ENCODE measurements at places on chromosomes 6 and 20.

DNA sequence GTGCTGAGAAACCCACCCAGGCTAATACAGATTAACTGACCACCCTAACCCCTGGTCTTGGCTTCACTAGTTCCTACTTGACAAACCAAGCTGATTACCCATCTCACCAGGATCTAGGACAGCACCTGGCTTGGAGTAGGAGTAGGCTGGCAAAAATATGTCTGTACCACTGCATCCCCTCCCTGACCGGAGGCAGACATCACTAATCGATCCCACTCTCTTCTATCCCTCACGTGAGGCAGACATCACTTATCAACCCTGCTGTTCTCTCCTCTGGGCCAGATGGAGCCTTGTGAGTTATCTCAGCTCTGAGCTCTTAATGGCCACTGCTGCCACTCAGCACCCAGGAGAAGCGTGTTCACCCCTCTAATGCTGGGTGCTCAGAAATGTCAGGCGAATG, 324.3 kb downstream of the CDH4 start:
- no peak for DNase-seq

GRCh38 chr6:108948181-108948661, 100.0 kb downstream of the ARMC2 start:
- DNase-seq, result peak; percentile 43

GRCh38 chr6:102571236-102571908, 1177.9 kb downstream of the GRIK2 start:
- no peak for DNase-seq

DNA sequence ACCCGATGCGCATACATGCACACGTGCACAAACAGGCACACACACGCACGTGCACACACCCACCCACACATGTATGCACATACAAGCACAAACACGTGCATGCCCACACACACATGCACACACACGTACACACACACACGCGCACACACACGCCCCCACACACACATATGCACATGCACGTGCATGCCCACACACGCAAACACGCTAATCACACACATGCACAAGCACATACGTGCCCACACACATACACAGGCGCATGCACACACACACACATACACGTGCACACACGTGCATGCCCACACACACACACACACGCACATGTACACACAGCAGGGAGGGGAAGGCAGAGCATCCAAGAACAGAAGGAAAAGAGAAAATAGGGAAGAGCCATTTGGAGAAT, 26.8 kb upstream of the CHRNA4 start:
- DNase-seq, result no peak

GRCh38 chr6:43733471-43734293, 36.3 kb upstream of the VEGFA start:
- no peak for DNase-seq

- DNase-seq, result no peak
These were observed 87.0 kb upstream of the DST start for GRCh38 chr6:56729719-56730118.

DNA sequence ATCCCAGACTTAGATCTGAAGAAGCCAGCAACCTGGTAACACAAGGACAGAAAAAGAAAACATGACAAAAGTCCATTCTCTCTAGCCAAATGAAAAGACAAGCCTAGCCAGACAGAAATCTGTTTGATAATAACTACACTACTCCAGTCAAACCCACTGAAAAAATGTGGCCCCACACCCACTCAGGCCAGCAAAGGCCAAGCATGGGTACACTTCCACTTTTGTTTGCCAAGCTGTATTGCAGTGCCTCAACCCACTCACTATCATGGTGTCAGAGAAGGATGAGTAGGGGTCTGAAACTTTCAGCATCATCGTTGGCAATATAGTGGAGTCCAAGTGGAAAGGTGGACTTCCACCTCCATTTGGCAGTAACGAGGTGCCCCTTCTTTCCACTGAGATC, 45.8 kb downstream of the EPM2A start:
- DNase-seq, result no peak

- DNase-seq, result no peak
These were observed 147.3 kb downstream of the TTLL2 start for GRCh38 chr6:167472148-167472547.

DNA sequence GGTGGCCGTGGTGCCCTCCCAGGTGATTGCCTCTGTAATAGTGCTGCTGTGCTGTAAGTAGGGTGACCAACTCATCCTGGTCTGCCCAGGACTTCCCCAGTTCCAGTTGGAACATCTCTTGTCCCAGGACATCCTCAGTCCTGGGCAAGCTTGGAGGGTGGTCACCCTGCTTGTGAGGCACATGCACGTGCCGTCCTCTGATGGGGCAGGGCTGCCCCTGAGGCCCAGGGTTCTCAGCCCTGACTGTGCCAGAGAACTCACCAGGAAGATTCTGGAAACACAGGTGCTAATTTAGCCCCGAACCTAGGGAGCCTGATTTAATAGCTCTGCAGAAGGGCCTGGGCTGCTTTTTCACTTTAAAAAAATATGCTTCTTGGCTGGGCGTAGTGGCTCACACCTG, 120.9 kb upstream of the PHACTR3 start:
- no peak for DNase-seq

GRCh38 chr6:73250016-73250415, 13.0 kb downstream of the KHDC1 start:
- no peak for DNase-seq

- DNase-seq, result no peak
These were observed 17.6 kb upstream of the FUT9 start for GRCh38 chr6:95998133-95998532.

GRCh38 chr6:121694801-121695251, 259.4 kb downstream of the GJA1 start:
- no peak for DNase-seq

DNA sequence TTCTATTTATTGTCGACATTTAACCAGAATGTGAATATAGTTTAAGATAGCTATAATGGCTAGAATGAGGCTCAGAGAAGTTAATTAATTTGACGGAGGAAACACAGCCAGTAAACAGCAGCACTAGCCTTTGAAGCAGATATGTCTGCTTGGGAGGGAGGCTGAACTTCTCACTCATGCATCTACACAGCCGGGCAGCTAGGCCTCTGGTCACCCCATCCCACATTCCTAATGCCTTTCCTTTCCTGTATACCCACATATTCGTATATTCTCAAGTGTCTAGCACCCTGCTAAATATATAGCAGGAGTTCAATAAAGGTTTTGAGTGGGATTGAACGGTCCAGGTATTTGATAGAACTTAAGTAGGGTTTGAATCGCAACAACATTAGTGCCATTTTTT, 230.4 kb upstream of the PDE10A start:
- DNase-seq, result no peak

GRCh38 chr6:97053643-97054411, 129.3 kb downstream of the KLHL32 start:
- no peak for DNase-seq

- no peak for DNase-seq
These were observed 47.4 kb downstream of the TRMT11 start for GRCh38 chr6:126033696-126034095.

GRCh38 chr6:18792866-18793265, 405.7 kb downstream of the RNF144B start:
- DNase-seq, result no peak

GRCh38 chr6:2818593-2818992, 23.1 kb downstream of the SERPINB1 start:
- no peak for DNase-seq

DNA sequence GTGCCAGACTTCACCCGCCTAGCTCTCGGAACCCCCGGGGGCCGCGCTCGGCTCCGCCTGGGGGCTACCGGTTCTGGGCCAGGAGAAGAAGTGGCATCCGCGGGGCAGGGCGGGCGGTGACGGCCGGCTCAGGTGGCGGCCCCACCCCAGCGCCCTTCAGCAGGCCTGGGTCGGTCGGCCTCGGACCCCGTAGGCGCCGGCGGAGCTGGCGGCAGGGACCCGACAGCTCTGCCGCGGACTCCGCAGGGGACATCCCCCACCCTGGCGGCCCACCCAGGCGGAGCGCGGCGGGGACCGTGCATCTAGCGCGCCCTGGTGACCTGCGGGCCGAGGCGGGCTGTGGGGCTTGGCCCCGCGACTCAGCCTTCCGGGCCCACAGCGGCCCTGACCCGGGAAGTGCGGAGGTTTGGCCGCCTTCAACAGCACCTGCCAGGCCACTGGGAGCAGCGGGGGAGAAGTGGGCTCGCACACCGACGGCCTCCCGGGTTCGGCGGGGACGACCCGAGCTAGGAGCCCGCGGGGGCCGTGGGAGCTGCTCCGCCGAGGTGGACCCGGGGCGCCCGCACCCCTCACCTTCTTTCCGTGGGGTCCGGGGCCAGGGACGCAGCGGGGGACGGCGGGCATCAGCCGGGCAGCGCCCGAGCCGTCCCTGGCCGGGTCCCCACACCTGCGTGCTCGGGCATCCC, 87.1 kb downstream of the TMEM242 start:
- no peak for DNase-seq

DNA sequence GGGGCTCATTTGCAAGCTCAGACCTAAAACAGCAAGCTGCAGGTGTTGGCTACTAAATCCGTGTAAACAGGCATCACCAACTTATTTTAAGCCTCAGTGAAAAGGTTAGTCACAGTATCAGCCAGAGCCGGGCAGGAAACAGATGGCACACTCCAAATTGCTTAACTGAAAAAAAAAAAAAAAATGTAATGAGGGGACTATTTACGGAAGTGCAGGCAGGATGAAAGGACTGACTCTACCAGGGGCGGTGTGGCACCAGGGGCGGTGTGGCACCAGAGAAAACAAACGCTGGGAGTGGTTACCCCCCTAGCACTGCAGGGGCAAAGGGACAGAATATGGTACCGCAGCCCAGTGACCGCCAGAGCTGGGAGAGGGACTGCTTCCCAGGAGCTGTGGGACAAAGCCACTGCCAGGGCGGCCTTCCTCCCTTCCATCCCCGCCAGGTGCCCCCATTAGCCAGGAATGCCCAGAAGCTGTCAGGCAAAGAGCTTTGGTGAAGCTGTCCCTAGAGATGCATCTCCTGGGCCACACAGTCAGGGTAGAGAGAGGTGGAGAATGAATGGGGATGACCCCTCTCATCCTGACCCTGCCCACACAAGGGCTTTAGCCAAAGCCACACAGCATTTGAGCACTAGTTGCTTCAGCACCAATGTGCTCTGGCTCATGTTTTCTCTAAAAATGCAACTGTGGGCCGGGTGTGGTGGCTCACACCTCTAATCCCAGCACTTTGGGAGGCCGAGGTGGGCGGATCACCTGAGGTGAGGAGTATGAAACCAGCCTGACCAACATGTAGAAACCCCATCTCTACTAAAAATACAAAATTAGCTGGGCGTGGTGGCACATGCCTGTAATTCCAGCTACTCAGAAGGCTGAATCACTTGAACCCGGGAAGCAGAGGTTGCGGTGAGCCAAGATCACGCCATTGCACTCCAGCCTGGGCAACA, 39.6 kb upstream of the GFOD1 start:
- DNase-seq, result peak; percentile 70

- DNase-seq, result no peak
These were observed 39.7 kb downstream of the SH3BGRL2 start for GRCh38 chr6:79670789-79671188.

All from SHP77 treated with DMSO at 0.1 percent for 48 hours (cell line).